ENCODE measurements at places on chromosomes 1 and 21.

DNA sequence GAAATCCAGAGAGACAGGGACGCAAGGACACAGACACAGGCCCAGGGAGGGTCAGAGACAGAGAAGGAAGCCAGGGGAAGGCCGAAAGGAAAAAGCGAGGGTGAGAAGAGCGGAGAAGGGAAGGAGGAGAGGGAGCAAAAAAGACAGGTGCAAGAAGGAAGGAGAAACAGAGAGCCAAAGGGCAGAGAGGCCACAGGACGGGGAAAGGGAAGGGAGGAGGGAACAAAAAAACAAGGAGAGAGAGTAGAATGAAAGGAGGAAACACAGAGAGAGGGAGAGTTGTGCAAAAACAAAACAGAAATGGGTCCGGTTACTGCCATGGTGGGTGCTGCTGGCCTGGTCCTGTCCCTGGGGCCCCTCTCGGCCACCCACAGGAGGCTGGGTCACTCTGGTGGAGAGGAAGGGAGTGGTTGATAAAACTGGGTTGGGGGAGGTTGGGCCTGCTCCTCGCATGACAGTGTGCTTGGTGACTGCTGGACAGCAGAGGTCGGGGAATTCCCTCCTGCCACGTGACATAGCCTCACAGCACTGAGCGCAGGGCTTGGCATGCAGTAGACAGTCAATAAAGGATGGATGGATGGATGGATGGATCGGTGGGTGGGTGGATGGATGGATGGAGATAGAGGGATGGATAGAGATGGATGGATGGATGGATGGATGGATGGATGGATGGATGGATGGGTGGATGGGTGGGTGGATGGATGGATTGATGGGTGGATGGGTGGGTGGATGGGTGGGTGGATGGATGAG is 64.8 kb downstream of the RAP1GAP start:
- no peak for DNase-seq

GRCh38 chr1:70101231-70101630 is 104.1 kb downstream of the LRRC40 start:
- DNase-seq = no peak

DNA sequence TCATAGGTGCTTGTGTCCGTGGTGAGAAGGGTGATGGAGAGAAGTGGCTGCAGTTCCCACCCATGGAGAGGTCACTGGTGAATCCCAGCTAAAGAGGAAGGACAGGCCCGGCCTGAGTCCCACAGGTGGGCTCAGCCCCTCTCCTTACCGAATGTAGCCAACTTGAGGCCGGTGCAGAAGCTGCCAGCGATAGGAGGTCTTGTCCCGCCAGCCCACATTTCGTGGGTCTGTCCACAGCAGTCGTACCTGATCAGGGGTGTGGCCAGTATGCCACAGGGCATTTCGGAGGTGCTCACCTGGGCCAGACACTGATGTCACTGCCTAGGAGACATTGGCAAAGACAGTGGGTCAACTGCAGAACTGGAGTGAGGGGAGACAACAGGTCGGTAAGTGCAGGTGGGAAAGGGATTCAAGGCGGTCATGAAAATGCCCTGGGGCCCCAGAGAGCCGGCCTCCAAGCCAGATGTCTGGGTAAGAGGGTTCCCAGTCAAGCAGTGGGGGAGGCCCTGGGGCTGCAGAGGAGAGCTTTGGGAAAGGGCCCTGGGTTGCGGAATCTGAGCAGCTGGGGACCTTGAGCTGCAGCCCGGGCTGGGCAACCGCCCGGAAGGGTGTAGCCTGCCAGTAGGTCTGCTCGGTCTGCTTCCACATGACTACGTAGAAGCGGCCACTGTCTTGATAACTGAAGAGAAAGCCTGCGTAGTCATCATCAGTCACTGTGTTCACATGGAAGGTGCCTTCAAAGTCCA is 10.6 kb downstream of the THBS3 start:
- peak; percentile 59 for DNase-seq

GRCh38 chr21:21345872-21346271 is 347.7 kb downstream of the NCAM2 start:
- DNase-seq = no peak

GRCh38 chr1:103336408-103336807 is 189.1 kb upstream of the RNPC3 start:
- no peak for DNase-seq

DNA sequence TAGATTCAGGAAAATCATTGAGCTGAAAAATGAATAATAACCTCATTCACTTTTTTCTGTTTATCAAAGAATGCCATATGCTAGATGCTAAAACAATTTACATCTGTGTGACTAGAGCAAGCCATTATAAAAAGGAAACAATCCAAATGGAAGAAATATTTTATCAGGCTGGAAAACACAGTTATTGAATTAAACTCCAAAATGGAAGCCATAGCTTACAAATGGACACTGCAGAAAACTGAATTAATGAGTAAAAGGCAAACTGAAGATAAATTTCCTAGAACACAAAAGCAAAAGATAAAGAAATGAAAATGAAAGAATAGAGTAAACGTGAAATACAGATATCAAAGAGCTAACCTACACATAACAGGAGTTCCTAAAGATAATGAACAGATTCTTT is 33.1 kb upstream of the IL10 start:
- no peak for DNase-seq

- DNase-seq = no peak
Observed at GRCh38 chr1:200176798-200177197, 149.3 kb downstream of the NR5A2 start.

DNA sequence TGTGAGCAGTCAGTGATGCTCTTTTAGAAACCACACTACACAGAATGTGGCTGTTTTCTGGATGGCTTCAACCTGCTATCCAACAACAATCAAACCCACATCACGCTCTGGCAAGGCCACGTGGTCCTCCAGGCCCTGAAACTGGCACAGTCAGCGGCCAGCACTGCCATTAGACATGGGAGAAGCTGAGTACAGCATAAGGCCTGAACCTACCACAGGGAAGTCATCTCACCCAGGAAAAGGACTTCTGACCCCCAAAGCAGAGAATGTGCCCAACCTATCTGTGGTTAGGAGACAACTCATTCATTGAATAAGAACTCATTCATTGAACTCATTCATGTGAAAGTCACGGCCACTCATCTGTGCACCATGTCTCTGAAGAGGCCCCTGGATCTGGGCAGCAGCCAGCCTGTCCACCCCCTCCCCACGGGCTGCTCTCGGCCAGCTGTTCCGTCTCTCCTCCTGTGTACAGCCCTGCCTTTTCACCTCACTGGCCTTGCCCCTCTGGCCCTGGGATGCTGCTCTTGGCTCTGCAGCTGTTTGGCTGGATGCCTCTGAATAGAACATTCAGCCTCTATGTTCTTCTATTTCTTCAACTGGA is 41.1 kb downstream of the C1orf198 start:
- peak; percentile 49 for DNase-seq

DNA sequence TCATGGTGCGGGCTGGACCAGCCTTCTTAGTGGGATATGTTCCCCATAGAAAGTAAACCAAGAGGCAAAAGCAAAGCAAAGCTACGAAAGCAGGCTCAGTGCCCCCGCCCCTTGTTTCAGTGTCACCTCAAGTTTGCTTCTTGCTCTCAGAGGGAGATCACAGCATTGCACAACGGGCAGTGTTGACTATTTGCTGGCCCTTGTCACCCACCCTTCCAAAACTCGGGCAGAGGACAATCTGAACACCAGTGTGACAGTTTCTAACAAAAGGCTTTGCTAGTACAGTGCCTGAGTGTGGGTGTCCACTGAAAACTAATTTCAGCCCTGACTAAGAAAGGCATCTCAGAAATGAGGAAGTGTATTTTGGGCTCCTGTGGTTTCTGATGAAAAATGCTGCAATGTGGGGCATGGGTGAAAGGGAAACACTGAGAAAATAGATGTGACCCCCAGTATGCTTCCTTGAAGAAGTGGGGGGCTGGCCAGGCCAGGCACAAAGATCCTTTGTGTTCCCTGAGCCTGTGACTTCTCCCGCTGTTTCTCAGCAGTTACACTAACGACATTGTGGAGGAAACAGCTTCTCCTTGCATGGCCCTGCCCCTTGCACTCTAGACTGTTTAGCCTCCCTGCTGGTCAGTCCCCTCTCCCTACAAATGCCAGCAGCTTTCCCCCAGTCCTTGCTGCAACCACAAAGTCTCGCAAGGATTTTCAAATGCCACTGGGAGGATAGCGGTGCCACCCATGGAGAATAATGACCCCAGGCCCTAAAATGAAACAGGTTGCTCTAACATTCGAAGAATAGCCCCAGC is 33.3 kb upstream of the KCNE1 start:
- DNase-seq = peak; percentile 91

GRCh38 chr1:203554071-203554470 is 60.1 kb downstream of the OPTC start:
- peak; percentile 24 for DNase-seq

GRCh38 chr1:60350531-60350930 is 277.0 kb upstream of the C1orf87 start:
- no peak for DNase-seq

DNA sequence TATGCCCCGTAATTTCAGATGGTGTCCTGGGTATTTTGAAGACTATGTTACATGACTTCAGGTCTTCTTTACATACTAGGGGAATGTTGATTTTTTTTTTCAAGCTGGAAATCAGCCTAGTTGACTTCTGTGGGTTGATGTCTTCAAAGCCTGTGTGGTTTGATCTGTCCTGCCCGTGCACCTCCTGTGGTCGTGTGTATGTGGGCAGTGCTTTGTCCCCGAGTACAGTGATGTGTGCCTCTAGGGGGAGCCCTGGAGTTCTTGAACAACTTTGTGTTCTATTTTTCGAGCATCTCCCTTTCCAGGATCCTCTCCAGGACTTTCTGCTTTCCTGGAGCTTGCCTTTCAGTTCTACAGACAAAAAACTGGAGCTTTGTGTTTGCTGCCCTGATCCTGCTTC is 28.9 kb downstream of the OBSCN start:
- peak; percentile 61 for DNase-seq

DNA sequence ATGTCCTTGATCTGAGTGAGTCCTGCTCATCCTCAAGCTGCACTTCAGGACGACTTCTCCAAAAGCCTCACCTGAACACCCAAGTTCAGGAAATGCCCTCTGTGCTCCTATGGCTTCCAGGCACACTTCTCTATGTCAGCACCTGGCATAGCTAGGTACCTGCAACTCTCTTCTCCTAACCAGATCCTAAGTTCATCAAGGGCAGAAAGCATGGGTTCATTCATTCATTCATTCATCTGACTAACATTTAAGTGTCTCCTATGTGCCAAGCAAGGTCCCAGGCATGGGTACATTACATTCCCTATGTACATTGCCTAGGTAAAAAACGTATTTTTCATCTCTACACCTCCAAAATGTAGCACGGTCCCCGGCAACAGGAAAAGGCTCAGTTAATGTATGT is 4.0 kb downstream of the RGS8 start:
- DNase-seq = no peak

- no peak for DNase-seq
Observed at GRCh38 chr1:211695135-211695816, 19.9 kb upstream of the NEK2 start.

DNA sequence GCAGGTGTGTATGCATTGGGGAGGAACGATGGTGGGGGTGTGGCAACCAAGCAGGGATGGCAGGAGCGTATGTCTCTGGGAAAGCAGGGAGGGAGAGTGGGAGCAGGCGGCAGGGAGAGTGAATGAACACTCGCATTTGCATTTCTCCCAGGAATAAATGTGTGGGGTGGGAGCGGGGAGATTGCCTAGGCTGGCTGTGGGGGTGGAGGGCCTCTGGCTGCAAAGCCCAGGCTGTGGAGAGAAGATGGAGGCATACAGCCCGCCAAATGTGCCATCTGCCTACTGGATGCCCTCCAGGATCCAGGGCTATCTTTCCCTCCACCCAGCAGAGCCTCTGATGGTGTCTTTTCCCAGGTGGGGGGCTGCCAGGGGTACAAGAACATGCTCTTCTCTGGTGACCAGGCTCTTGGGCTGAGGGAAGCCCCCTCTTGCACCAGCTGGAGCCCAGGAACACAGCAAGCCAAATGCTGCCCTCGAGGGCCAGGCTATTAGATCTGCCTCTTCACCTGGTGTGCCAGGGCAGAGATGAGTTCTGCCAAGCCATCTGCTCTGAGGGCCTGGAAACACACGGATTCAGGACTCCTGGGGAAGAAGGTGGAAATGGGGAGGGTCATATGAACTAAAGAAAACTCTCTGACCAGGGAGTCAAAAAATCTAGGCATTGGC is 1.7 kb upstream of the OPTC start:
- no peak for DNase-seq
